ENCODE measurements at places on chromosomes 6 and 20.

GRCh38 chr6:119720160-119720559 is 370.6 kb upstream of the MAN1A1 start:
- DNase-seq, result no peak

DNA sequence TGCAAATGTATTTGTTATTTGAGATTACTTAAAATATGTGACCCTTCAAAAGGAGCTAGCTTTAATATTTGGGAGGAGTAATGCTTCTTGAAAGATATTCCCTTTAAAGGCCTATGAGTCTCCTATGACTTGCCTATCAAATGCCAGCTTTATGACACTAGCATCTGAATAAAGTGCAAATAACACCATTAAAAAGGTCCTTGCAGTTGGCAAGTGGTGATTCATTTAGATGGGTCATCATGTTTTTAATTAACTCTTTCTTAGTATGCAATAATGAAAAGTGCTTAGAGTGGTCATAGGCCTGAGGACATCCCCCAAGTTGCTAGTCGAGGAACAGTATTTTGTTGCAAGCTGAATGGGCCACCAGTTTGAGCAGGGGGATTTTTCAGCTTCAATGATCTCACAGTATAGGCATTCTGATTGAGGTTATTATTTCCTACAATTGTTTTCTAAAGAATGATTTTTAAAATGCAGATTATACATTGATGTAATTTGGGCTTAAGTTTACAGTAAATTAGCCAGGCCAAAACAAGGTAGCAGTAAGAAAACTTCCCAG is 3.7 kb upstream of the CD2AP start:
- no peak for DNase-seq

- DNase-seq, result no peak
Observed at GRCh38 chr6:54805077-54805476, 41.5 kb upstream of the FAM83B start.

DNA sequence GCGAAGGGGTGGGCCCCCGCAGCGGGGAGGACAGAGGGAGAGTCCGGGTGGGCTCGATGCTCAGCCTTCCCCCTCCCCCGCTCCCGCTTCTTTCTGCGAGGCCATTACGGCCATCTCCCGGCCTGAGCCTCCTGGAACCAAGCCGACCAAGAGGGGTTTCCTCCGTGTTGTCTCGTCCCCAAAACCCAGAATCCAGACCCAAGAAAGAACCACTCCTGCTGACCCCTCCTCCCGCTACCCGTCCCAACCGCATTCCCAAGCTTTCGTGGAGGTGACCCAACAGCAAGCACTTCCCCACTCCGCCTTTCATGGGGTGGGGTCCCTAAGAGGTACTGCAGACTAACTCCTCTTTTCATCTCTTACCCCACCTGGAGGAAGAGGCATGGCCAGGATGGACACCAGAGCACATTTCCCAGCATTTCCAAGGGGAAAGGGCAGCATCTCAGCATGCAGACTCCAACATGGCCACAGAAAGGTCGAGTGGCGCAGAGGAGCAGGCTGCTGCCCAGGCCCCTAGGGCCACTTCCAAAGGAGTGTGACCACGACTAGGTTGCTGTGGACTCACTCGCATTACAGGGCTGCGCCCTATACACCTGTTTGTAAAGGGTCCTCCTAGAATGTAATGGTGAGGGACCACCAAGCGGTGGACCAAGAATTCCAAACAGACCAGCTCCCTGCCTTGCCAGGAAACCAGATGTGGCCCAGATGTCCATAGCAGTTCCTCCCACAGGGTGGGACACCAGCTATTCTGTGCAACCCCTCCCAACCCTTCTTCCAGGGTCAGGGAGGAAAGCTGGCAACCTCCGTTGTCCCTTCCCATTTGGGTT is 53.4 kb downstream of the MRPL14 start:
- DNase-seq, result no peak

DNA sequence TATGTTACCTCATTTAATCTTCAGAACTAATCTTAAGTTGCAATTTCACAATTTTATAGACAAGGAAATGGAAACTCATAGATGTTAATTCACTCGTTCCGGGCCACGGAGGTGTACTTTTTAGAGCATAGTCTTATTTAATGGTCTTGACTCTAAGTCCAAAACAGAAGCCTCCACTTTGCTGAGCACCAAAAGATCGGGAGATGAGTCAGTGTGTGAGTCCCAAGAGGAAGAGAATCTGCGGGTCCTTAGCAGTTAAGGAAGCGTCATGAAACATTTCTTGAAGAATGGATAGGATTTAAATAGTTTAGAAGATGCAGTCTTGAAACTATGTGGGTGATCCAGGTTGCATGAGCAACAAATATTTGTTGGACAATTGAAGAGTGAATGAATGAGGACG is 231.8 kb upstream of the QKI start:
- DNase-seq, result no peak

DNA sequence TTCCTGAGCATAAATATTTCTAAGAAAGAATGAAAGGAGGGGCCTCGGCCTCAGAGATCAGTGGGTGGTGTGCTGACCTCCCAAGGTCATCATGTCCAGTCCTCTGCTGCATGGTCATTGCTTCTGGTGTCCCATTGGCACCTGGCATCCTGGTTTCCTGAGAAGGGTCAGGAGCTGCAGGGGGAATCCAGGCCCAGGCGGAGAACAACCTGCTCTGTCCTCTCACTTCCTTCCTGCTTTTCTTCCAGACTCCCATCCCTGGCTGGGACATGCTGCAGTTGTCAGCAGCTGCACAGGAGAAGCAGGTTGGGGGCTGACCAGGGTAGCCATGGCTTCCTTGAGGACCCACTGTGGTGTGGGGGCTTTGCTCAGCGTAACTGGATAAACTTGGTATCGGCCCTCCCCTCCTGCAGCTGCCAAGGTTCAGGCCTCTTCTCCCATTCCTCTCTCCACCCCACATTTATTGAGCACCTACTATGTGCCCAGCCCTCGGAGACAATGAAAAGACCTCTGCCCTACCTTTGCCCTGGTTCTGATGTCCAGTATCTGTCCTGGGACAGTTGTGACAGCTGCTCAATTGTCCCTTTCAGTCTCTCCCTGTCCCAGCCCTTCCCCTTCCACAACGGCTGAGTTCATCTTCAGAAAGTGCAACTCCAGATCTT is 155.2 kb downstream of the CEBPB start:
- DNase-seq, result no peak

DNA sequence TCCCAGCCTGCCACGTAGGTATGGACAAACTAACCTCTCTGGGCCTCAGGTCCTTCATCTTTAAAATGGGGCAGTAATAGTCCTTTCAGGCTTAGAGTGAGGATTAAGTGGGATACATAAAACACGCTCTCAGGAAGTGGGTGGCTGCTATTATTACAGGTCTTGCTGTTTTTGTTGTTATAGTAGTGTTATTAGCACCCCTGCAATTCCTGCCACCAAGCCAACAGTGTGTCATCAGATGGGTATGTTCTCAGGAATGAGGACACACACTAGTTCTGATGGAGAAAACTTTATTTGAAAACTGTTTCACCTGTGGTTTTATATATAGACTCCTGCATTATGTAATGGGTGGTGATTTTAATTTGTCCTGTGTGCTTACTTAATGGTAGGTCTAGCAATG is 131.7 kb downstream of the LRRC1 start:
- no peak for DNase-seq

DNA sequence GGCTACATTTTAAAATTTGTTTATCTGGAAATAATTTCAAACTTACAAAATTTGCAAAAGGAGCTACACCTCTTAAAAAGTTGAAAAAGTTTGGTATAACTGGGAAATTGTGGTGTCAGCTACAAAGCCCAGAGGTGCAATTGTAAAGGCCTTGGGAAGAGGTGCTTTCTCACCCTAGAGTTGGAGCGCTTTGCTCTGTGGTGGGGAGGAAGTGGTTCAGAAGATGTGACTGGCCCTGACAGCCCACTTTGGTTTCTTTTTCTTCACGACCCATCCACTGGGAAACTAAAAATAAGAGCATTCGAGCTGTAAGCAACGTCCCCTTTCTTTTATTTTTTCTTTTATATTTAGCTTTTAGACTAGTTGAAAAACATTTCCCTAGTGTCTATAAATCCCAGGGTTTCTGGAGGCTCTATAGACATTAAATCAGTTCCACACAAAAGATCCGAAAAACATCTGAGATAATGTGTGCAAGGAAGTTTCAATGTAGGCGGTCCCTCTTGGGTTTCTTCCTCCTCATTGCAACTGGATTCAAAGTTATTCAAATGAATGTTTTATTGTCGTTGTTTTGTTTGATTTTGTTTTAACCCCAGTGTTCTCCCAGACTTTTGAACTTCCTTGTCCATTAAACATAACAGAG is 397.8 kb downstream of the KIF16B start:
- DNase-seq, result no peak

DNA sequence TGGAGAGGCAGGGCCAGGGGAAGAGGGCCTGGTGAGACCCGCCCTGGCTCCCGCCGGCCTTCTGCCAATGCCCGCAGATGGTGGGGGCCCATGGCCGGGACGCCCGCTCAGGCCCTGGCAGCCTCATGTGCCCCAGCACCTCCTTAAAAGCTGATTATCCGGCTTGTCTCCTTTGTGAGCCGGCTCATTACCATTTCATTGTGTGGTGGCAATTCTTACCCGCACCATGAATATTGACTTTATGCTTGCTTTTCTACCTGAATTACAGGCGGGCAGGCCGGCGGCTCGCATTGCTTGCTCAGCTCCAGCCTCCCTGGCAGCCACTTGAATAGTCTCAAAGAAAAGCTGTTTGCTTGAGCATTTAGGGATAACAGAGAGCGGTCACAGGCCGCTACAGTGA is 120.0 kb upstream of the JAG1 start:
- no peak for DNase-seq

GRCh38 chr20:62596921-62597320 is 45.4 kb upstream of the SLCO4A1 start:
- no peak for DNase-seq

- DNase-seq, result no peak
Observed at GRCh38 chr6:44665683-44666082, 278.2 kb downstream of the CDC5L start.

DNA sequence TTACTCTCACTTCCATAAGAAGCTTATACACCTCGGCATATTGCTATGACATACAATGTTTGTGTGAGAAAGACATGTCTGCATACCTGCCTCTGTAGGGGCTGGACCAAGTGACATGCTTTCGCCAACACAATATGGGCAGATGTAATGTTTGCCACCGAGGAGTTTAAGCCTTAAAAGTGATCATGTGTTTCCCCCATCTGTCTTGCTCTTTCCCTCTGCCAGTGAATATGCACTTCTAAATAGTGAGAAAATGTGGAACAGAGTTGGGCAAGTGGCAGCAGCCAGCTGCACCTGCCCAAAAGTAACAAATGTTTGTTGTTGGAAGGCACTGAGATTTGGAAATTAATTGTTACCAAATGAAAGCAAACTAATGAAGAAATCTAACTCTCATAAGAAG is 274.8 kb upstream of the BTBD3 start:
- DNase-seq, result no peak

DNA sequence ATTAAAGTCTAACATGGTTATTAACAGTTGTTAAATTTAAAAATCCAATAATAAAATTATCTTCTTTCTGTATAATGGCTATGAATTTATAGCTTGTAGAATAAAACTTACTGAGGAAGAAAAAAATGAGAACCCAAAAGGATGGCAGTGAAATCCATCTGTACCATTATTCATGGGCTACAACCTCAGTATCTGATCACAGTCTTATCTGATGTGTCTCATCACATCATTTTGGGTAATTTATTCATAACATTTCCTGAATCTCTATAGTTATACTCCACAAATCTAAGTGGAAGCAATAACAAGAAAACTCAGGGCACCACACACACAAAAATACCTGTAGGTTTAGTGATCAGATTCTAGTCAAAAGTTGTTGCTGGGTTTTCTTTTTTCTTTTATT is 7.3 kb downstream of the CLDN20 start:
- no peak for DNase-seq

DNA sequence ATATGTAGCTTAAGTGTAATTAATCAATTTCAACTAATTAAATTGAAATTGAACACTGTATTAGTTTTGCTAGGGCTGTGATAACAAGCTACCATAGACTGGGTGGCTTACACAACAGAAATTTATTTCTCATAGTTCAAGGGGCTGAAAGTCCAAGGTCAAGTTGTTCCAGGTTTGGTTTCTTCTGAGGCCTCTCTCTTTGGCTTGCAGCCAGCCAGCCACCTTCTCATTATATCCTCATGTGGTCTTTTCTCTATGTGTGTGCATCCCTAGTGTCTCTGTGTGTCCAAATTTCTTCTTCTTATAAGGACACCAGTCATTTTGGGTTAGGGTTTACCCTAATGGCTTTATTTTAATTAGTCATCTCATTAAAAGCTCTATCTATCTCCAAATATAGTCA is 611.7 kb downstream of the UTRN start:
- DNase-seq, result no peak

- DNase-seq, result no peak
Observed at GRCh38 chr6:134324766-134325165, 6.9 kb upstream of the SGK1 start.

DNA sequence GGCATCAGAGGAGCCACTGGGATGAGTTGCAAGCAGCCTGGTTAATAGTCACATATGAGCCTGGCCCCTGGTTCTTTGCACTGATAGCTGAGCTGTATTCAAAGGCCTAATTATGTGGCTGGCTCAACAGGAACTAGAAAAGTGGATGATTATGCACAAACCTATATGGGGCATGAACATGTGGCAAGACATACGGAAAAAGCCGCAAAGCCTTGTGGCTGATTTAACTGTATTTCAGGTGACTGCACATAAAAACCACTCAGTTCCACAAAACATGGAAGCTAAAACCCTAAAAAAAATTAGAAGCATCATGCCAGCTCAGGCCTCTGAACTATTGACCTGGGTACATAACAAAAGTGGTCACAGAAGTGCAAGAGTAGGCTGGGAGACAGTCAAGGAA is 13.0 kb upstream of the MUC22 start:
- DNase-seq, result no peak

- DNase-seq, result no peak
Observed at GRCh38 chr6:80523531-80523997, 417.1 kb downstream of the BCKDHB start.

- no peak for DNase-seq
Observed at GRCh38 chr6:100573166-100573565, 108.4 kb upstream of the SIM1 start.

DNA sequence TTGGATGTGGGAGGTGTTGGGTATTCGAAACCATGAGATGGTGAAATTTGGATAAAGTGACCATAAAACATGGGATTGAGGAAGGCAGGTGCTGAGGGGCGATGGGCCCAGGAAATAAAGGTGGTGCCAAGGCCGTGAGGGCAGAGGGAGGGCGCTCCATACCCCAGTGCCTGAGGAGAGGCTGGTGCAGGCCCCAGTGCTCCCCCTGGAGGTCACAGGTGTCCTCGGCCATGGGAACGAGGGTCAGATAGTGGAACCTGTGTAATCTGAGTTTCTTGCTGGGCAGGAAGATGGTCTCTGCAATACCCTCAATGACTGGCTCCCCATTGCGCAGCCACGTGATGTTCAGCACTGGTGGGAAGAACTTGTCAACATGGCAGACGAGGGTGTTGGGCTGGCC is 16.2 kb downstream of the HLA-DPB1 start:
- DNase-seq, result peak; percentile 37

GRCh38 chr6:16654701-16655100 is 106.6 kb downstream of the ATXN1 start:
- DNase-seq, result no peak

- DNase-seq, result no peak
Observed at GRCh38 chr6:43211955-43212354, 17.3 kb downstream of the DNPH1 start.

Measured in stimulated activated CD4-positive, alpha-beta T cell treated with anti-CD3 and anti-CD28 coated beads, Interleukin-15, amount 100 ng/mL, for 1 hour (primary cell).